ENCODE measurements at places on chromosomes 3 and 15. TPM values are rescaled to one million over a fixed set of nuclear protein-coding genes. Genes with fewer than 3 reads are reported as not detected.

The ARGFX gene
- not detected for total RNA-seq

The ZMYND10 gene
- 0.36 TPM for total RNA-seq

The GDPGP1 gene
- total RNA-seq: 5.9 TPM

The CYP1A2 gene
- total RNA-seq: not detected

The CFAP100 gene
- total RNA-seq: not detected

The GUCA1C gene
- total RNA-seq: not detected

The SACM1L gene
- total RNA-seq: 40.7 TPM

The RASGRP1 gene
- total RNA-seq: 0.85 TPM

The CYP1A1 gene
- total RNA-seq: 5.5 TPM

The CPLX3 gene
- total RNA-seq: not detected

The ACAN gene
- not detected for total RNA-seq

The MB21D2 gene
- total RNA-seq: 13.8 TPM

The SCAMP5 gene
- 1.9 TPM for total RNA-seq

The TMCO5A gene
- total RNA-seq: not detected

The CLDN1 gene
- 0.47 TPM for total RNA-seq

The SPESP1 gene
- 1.0 TPM for total RNA-seq

The LRTM1 gene
- not detected for total RNA-seq

The MED12L gene
- total RNA-seq: 0.19 TPM

The OR5K2 gene
- not detected for total RNA-seq

The CLRN1 gene
- not detected for total RNA-seq

The STARD9 gene
- total RNA-seq: 5.5 TPM

The TRIP4 gene
- 12.8 TPM for total RNA-seq

The PLA2G4E gene
- not detected for total RNA-seq

The PLSCR4 gene
- 94.1 TPM for total RNA-seq

The DPPA4 gene
- not detected for total RNA-seq

The CORO2B gene
- 2.7 TPM for total RNA-seq

The C3orf85 gene
- total RNA-seq: not detected

The LDHAL6B gene
- total RNA-seq: not detected

The CLPX gene
- total RNA-seq: 46.3 TPM

The GPR176 gene
- 57.8 TPM for total RNA-seq

The CATSPER2 gene
- total RNA-seq: 1.6 TPM

The SPATA16 gene
- total RNA-seq: not detected

The TNNC1 gene
- total RNA-seq: 0.18 TPM

The ADGRG7 gene
- total RNA-seq: not detected

The PRC1 gene
- 75.2 TPM for total RNA-seq

The FBXW12 gene
- not detected for total RNA-seq

The VGLL3 gene
- 28.0 TPM for total RNA-seq

The MYLK gene
- 30.8 TPM for total RNA-seq

The RTP1 gene
- total RNA-seq: not detected

The RPL32 gene
- 2,593 TPM for total RNA-seq

The TM6SF1 gene
- total RNA-seq: 31.8 TPM

The GOLGA8J gene
- total RNA-seq: not detected

The CCR3 gene
- total RNA-seq: not detected

The DIS3L gene
- 21.1 TPM for total RNA-seq

The NKIRAS1 gene
- total RNA-seq: 7.8 TPM

The SLC24A5 gene
- not detected for total RNA-seq

The HRG gene
- total RNA-seq: not detected

The THAP10 gene
- 1.1 TPM for total RNA-seq

The TRIM71 gene
- total RNA-seq: not detected

The CYP19A1 gene
- total RNA-seq: 0.19 TPM

The PLCB2 gene
- total RNA-seq: 2.0 TPM

All from endothelial cell of coronary artery (primary cell).